Ammon's horn (tissue), 1 donor: ENCODE measurements at places on chromosomes 2 and 18.

DNA sequence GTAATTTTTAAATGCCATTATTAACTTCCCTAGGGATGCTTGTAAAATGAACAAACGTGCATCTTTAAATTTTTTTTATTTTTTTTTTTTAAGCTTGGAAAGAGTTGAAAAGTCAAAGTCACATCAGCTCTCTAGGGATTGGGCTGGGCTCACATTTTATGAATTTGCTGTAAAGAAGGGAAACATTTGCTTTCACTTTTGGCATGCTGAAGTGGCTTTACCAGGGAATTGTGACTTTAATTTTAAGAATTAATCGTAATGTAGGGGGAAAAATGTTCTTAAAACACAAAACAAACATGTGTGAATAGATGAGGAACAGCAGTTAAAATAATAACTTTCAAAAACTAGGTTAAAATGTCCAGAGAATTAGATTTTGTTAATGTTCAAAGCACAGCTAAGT is 123.0 kb downstream of the AGAP1 start:
- no peak for DNase-seq

DNA sequence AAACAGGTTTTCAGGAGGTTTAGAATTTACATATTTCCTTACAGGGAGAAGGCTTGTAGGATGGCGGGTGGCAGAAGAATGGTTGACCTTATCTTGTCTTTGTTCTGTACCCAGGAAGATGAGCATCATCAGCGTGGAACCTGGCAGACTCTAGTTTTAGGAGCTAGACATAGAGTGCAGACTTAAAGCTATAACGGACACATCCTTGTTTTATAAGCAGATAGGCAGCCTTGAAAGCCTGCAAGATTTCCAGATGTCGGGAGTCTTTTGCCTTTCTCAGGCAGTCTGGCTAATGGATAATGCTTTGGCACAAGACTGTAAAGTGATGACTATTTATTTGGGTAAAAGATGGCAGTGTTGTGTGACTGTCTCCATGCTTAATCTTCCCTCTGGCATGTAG is 11.7 kb downstream of the AQP12B start:
- no peak for DNase-seq

GRCh38 chr18:12779456-12779855 is 76.6 kb downstream of the PSMG2 start:
- DNase-seq: no peak

- DNase-seq: no peak
Measured at GRCh38 chr2:218027426-218028188, 24.8 kb upstream of the TNS1 start.

DNA sequence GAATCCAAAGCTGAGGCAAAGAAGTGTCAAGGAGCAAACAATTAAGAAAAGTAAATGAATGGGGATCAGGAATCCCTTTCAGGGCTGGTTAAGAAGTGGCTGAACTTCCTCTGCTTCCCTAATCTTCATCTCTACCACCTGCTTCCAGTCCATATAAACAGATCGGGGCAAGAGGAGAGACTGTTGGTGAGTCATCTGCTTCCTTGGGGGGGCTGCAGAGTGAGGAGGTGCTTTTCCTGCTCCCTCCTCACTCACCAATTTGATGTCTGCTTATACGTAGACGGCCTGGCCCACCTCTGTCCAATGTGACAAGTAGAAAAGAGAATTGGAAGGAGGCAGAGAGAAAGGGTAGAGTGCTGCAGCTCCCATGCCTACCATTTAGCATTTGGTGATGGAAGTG is 68.4 kb downstream of the NAB1 start:
- DNase-seq: no peak
